ENCODE measurements at places on chromosomes 1 and 21.

DNA sequence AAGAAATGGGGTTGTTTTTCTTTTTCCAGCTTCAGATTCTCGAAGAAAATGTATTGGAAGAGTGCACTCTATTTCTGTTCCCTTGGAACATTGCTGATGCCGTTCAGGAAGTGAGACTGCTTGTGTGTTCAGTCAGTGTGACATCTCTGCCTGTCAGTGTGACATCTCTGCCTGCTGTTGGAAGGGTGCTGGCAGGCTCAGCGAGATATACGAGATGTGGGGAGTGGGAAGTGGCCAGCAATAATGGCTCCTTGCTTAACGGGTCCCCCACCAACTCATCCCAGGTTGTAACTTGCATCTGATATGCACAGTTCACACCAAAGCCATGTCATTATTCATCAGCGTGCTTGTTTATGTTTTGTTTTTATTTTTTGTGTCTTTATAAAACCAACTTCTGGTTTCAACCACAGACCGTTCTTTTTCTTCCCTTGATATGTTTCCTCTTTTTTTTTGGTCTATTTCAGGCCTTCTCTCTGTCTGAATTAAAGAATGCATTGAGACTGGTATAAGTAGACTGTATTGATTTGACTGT, 145.4 kb downstream of the GALNT2 start:
- no peak for DNase-seq

GRCh38 chr1:41535276-41535675, 50.8 kb upstream of the EDN2 start:
- DNase-seq: no peak

GRCh38 chr1:191575180-191575579, 583.1 kb upstream of the RGS18 start:
- no peak for DNase-seq

DNA sequence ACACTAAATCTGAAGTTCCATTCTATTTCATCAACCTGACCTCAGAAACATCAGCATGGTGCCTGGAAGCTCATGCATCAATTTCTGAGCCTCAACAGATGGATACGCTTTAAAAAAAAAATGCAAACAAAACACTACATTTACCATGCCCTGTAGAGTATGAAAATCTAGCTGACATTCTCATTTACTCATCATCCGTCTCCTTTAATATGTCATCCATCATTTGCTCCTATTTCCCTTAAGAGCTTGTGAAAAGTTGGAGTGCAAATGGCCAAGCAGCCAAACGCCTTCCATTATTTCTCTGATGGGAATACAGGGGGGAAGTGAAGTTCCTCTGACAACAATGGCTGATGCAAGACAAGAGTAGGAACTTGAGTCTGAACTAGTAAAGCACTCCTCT, 295.0 kb downstream of the TGFB2 start:
- no peak for DNase-seq

GRCh38 chr21:33256019-33256418, 10.1 kb upstream of the IL10RB start:
- no peak for DNase-seq

- peak; percentile 3 for DNase-seq
These were observed 175.6 kb downstream of the SIPA1L2 start for GRCh38 chr1:232454227-232454886.

DNA sequence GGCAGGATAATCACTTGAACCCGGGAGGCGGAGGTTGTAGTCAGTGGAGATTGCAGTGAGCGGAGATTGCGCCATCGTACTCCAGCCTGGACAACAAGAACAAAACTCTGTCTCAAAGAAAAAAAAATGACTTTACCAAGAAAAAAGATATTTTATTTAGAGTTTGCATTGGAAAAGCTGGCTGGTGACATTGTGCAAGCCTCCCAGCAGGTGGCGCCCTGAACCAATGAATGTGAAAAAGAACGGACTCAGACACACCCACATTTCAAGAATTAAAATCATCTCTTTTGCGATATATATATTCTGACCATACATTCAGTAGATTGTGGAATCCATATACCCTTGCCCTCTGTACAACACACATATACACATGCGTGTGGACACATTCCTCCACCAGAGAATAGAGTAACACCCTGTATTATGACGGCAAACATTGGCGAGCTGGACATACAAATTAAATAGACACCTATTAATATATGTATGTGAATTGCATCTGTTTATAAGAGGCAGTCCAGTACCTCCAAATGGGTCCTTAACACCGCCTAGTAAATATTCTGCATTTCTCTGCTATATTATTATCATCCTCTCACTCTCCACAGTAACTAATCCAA, 39.0 kb upstream of the CADM3 start:
- peak; percentile 32 for DNase-seq

DNA sequence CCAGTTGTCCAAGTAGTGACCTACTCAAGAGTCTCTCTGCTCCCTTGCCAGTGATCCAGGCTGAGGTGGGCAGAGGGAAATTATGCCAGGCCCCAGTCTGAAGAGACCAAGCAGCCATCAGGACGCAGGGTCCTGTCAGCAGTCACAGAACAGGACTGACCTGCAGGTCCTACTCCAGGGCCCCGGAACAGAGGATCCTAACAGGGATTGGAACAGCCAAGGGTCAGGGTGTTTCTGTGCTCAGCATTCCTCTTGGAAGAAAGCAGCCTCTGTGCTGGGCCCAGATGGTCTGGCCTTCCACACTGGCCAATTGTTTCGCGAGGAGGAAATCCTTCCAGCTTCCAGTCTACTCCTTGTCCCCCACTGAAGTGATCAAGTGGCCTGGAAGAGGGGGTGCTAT, 41.6 kb upstream of the USP1 start:
- no peak for DNase-seq

All from NCI-H2171 treated with DMSO at 0.1 percent for 48 hours (cell line).